ENCODE measurements at places on chromosomes 2 and 18.
A peak's percentile ranks its signal among the peaks of the same experiment; 100 is the strongest.

GRCh38 chr2:223949241-223949840 is 4.2 kb upstream of the WDFY1 start:
- DNase-seq = no peak

GRCh38 chr2:20607446-20607845 is 43.5 kb downstream of the HS1BP3 start:
- no peak for DNase-seq

DNA sequence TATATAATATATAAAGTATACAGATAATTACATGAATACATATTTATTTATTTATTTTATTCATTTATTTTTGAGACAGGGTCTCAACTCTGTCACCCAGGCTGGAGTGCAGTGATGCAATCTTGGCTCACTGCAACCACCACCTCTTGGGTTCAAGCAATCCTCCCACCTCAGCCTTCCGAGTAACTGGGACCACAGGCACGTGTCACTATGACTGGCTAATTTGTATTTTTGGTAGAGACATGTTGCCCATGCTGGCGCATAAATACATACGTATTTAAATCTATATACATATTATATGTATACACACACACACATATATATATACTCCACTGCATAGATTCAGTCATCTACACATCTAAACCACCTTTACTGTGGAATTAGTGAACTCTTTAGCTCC is 20.6 kb upstream of the NDUFV2 start:
- DNase-seq = no peak

DNA sequence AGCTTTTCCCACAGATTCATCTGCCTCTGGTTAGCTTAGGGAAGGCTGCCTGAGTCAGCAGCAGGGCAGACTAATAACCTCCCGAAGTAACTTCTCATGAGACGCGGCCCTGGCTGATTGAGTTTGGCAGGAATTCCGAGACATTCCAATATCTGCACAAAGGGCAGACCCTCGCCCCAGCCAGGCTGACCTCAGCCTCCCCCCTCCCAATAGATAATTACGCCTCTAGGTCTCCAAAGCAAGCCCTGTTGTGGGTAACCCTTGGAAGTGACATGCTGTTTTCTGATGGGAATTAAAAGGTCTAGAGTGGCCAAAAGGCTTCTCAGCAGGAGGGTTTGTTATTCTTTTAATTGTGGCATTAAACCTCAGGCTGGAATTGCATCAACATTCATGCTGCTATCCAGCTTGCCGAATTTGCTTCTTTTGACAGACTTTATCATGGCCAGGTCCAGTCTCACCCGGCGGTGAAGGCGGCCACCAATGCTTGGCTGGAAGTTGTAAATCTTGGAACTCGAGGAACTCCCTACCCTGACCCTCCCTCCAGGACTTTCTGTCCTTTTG is 98.0 kb upstream of the SLC14A2 start:
- no peak for DNase-seq

DNA sequence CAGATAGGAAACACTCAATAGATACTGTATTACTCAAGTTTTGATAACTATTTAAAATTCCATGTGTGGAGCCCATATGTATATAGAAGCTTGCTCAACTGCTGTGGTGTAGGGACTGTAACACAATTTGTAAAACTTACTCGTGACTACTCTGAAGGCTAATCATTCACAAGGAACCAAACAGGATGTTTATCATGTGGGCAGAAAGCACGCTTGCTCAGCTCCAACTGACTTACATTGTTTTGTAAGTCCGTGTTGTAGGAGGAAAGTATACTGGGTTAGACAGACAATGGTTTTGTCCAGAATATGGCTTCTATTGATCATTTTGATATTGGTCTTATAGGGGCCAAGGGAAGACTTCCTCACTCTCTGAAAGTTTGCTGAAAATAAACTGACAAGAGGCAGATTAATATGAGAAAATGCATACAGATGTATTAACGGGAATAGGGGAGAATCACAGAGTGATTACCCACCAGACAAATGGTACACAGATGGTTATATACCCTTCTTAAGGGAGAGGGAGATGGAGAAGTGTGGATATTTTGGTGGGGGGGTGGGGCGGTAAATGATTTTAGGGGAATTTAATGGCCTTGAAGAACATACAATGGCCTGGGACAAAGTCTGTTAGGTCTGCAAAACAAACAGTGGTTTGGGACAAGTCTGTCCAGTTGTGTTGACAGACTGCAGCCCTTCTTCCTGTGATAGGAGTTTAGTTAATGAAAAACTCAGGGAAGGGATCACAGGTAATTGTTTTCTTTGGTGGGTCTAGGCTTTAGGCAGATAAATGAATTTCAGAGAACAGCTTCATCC is 259.3 kb upstream of the SP5 start:
- no peak for DNase-seq

DNA sequence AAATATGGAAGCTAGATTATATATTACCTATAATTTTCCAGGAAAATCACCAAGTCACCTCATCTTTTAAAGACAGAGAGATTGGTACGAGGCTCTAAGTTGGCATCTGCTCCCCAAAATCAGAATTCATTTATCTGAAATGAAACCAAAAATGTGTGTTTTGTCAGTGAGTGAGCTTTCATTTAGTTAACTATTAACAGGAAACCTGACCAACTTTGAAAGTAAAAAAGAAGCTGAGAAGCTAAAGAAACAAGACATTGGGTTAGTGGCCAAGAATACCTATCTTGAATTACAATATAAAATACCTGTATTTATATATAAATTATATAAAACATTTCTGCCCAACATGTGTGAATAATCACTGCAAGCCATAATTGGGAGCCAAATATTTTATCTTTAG is 1.9 kb downstream of the MPPE1 start:
- no peak for DNase-seq

GRCh38 chr2:122390406-122390805 is 635.0 kb downstream of the TSN start:
- no peak for DNase-seq

DNA sequence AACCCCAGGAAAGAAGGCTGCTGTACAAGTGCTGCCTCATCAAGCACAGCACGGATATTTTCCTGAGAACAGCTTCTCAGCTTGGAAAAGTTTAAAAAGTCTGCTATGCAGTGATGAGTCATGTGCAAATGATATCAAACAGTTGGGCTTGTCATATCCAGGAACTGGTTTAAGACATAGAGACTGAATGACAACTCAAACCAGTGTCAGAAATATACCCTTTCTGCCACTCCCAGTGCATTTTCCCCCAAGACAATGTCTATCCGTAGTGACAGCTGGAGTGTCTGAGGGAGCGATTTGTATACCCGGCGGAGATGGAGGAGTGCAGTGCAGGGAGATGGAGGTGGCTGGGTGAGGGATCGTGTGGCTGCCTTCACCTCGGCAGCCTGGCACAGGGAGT is 28.2 kb downstream of the SOX11 start:
- no peak for DNase-seq

DNA sequence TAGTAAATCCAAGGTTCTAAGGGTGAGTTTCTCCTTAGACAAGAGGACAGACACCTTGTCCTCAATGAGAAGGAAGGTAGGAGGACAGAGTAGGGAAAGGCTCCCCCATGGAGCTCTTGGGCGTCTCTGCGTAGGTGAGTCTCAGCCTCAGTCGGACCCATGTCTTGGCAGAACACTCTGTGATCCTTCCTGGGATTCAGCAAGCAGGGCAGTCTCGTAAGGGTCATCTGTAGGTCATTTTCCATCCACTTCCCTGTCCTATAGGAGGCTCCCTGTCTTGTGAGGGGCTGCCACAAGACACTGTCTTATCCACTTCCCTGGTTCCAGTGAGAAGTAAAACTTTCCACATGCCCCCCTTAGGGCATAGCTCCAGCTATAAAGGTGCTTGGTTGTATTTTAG is 122.6 kb upstream of the TWIST2 start:
- DNase-seq = no peak

GRCh38 chr2:144015036-144015435 is 504.9 kb downstream of the ZEB2 start:
- peak; percentile 12 for DNase-seq

GRCh38 chr2:177433402-177433801 is 40.8 kb downstream of the AGPS start:
- no peak for DNase-seq

GRCh38 chr2:198144660-198145059 is 340.3 kb downstream of the PLCL1 start:
- peak; percentile 54 for DNase-seq

GRCh38 chr18:29496152-29496680 is 1319.3 kb upstream of the CDH2 start:
- DNase-seq = no peak

GRCh38 chr2:154794406-154794805 is 95.9 kb downstream of the KCNJ3 start:
- no peak for DNase-seq

DNA sequence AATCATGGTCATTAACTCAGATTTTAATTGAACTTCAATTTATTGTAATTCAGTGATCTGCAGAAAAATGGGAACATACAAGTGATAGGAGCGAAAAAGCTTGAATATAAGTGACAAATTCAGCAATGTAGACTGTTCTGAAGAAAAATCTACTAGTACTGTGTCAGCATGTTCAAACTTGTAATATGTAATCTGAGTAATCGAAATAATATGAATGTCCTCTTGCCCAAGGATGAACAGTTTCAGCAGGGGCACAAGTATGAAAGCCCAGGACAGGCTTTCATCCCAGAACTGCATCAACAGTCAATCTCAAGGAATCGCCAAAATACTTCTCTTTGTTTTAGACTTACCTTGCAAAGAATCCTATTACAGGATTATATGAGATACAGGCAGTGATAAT is 1110.5 kb downstream of the LRP1B start:
- DNase-seq = no peak

Data from NCI-H345 (cell line).